ENCODE measurements at places on chromosomes 3 and 15. TPM values are rescaled to one million over a fixed set of nuclear protein-coding genes. Genes with fewer than 3 reads are reported as not detected.

DNA sequence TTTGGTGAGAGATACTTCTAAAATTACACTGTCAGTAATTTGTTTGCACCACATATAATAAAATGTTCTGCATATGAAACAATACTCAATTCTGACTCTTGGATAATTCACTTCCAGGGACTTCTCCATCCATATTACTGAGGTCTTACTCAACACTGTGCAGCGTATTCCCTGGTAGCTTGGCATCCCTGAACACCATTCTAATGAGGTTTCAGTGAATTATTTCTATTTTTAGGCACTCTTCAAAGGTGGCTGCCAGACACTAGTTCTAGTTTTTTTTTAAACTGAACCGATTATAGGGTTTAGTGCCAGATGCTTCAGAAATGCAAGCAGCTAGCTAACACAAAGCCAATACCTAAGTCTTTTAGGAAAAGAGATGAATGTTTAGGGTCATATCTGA lies 283.3 kb downstream of the FEZF2 start:
- DNase-seq = no peak

DNA sequence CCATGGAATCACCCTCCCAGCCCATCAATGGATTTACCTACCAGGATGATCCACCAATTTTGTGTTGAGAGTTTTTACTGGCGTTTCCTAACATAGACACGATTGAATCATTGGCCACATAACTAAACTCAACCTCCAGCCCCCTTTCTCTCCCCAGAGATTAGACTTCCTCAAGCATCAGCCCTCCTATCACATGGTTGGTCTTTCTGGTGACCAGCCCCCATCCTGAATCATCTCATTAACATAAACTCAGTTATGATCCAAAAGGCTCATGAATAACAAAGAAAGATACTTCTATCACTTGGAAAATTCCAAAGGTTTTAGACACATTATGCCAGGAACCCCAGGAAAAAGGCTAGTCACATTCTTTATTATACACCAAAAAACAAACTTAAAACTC lies 21.2 kb downstream of the PRKAR2A start:
- no peak for DNase-seq

DNA sequence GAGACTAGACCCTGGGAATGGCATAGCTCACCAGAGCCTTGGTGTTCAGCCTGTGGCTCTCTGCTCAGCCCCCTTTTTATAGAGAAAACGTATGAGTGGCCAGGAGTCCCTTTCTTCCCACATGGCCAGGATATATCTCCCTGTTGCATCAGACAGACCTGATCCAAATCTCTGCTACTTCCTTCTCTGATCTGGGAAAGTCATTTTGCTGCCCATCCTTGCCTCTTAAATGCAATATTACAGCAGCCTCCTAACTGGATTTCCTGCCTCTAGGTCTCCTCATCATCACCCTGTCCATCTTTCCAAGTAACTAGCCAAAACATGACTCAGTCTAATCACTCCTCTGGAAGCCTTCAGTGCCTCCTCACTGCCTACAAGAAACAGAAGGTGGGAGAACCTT lies 42.9 kb downstream of the CTDSPL start:
- no peak for DNase-seq

DNA sequence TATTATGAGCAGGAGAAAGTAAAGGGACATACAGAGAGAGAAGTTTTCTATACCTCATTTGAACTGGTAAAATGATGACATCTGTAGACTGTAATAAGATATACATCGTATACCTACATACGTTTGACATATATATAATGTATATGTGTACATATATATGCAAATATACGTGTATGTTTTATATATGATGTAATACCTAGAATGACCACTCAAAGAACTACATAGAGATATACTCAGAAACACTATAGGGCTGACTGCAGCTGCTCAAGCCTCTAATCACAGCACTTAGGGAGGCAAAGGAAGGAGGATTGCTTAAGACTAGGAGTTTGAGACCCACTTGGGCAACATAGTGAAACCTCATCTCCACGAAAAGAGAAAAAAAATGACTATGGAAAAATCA lies 48.5 kb upstream of the MCTP2 start:
- DNase-seq = no peak

DNA sequence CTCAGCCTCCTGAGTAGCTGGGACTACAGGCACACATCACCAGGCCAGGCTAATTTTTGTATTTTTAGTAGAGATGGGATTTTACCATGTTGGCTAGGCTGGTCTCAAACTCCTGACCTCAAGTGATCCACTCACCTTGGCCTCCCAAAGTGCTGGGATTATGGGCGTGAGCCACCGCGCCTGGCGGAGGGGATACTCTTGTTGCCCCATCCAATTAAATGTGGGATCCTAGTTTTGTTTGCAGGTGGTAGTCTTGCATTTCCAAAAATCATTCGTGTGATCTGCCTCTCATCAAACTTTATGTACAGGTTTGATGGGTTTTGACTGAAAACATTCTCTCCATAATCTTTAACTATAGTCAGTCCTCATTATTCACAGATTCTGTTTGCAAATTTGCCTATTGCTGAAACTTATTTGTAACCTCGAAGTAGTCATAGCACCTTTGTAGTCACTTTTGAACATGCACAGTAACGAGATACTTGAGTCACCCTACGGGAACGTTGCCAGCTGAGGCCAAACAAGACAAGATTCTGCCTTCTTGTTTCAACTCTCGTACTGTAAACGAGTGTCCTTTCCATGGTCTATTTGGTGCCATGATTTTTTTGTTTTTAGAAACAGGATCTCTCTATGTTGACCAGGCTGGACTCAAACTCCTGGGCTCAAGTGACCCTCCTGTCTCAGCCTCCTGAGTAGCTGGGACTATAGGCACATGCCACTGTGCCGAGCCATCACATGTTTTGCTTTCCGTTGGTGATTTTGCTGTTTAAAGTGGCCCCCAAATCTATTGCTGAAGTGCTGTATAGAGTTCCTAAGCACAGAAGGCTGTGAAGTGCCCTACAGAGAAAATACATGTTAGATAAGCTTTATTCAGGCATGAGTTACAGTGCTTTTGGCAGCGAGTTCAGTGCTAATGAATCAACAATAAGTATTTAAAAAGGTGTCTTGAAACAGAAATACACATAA lies 8.1 kb upstream of the MAPK6 start:
- no peak for DNase-seq

DNA sequence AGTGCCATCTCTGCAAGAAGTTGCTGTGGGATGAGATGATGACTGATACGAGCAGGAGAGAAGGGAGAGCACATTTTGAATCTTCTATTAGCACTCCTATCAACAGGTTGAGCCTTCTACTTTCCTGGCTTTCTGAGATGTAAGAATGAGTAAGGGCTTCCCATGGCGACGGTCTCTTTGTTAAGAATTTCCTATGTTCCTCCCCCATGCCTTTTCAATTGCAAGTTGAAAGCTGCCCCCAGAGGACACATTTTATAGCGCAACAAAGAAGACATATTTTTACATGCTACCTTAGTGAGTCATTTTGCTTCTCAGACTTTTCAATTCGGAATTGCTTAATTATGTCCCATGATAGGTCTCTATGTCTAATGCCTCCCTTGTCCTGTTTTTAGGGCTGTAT lies 71.3 kb upstream of the LRTM1 start:
- DNase-seq = no peak

- DNase-seq = no peak
Measured at GRCh38 chr15:60840306-60840702, 361.4 kb upstream of the ICE2 start.

- DNase-seq = peak; percentile 83
Measured at GRCh38 chr3:179652447-179653095, at the start of gene USP13. TSS of gene USP13 (plus strand) at chr3:179653040. CDS start at chr3:179653226, 186 bp downstream.

DNA sequence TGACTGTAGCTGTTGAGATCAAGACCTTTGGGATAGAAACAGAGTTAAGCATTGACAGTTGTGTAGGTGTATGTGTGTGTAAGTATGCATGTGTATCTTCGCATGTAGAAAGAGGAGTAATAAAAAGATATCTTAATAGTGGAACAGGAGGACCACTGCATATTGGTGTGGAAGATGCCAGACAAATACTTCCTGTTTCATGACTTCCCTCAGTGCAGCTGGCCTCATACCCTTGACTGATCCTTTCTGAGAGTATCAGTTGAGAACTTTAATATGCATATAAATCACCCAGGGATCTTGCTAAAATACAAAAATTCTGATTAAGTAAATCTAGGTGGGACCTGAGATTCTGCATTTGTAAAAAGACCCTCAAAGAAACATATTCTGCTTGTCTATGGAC lies 8.5 kb upstream of the ZBED2 start:
- no peak for DNase-seq

DNA sequence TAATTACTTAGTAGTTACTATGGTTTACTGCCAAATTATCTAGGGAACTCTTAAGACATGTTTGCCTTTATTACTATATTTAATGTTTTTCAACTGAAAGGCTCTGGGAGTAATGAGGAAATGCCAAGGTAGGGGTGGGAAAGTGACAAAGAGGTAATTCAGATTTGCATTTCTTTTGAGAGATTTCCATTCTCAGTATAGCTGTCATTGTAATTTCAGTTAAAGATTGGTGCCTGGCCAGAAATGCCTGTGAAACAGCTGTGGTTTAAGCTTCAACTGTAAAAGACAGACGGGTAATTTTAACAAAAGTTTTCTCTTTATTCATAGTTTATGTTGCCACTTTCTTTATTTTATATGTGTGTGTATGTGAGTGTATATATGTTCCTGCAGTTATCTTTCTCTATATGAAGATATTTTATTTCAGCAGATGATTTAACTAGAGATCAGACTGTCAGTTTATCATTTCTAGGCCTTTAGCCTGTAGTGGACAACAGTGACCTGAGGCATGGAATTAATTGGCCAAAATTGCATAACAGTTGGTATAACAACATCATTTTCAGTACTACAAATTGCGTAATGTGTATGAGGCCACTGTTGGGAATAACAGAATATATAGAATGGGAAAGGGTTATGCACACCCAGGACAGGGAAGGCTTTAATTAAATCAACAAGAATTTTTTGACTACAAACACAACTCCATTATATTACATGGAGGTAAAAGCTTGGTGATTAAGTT lies 119.0 kb downstream of the BBX start:
- DNase-seq = no peak

DNA sequence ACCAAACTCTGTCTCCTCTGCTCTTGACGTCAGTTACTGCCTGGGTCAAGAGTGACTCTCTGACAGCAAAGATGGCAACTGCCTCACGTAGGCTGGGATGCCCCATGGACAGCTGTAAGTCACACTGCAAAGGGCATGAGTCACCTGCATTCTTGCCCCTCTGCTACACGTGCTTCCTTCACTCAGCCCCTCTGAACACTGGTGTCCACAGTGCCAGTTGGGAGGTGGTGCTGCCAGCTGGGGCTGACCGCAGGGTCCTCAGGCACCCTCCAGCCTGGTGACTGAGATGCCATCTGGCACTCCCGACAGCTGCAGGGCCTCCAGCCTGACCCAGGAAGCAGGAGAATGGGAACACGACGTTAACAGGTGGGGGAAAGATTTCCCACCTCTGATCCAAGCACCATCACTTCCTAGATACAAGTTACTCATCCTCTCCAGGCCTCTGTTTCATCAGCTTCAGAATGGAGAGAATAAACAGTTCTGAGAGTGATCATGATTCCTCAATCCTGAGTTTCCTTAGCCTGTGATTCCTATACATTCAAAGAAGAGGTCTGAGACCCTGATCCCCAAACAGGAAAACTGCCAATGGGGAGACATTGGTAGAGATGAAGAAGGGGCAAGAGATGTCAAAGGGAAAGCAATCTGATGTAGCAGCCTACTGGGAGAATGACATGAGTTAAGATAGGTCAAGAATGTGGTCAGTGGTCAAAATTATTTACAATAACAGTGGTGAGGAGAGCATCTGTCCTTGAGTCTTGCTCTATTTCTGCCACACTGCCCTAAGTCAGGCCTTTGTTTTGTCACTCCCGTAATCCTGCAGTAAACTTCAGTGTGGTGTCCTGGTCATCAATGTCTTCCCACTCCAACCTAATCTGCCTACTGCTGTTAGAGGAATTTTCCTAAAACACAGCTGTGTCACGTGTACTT lies 86.1 kb upstream of the BCL6 start:
- no peak for DNase-seq

GRCh38 chr3:160099834-160100233 lies 111.2 kb downstream of the IL12A start:
- no peak for DNase-seq

- DNase-seq = no peak
Measured at GRCh38 chr3:96996009-96996408, 181.6 kb downstream of the EPHA6 start.

GRCh38 chr3:162978136-162978535 lies 1481.5 kb downstream of the OTOL1 start:
- DNase-seq = no peak

DNA sequence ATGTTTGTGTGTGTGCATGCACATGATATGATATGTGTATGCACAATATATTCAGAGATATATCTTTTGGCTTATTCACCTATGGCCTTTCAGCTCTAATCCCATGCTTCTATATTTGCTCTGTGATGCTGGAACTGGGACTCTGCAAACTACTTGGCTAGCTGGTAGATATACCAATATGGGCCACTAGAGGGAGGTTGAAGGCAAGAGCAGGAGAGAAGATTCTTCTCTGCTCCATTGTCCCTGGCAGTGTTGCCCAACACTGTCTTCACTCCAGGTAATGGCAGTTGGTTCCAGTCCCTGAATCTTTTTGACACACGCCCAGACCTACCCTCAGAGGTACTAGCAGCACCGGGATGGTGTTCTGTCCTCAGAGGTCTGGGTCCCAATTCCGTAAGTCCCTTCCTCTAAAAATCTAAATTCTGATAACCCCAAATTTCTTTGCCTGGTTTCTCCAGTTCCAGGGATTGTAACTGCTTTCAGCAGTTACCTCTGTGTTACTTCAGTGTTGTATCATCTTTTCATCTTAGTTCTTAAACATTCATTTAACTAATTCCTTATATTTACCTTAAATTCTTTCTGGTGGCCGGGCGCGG lies 44.7 kb downstream of the GTPBP8 start:
- no peak for DNase-seq

- DNase-seq = no peak
Measured at GRCh38 chr15:60865507-60865906, 363.6 kb downstream of the RORA start.

GRCh38 chr3:90136456-90137191 lies 1029.2 kb downstream of the EPHA3 start:
- DNase-seq = no peak

GRCh38 chr3:175383813-175384212 lies 524.7 kb downstream of the NAALADL2 start:
- DNase-seq = no peak

GRCh38 chr3:169863458-169863899 lies 6.3 kb downstream of the LRRC31 start:
- peak; percentile 25 for DNase-seq

- DNase-seq = no peak
Measured at GRCh38 chr15:61584410-61584809, 355.3 kb upstream of the RORA start.

GRCh38 chr3:190568036-190568435 lies 54.2 kb downstream of the IL1RAP start:
- DNase-seq = no peak

GRCh38 chr15:39118510-39118909 lies 462.4 kb upstream of the THBS1 start:
- DNase-seq = no peak

The AHSG gene
- not detected for polyA plus RNA-seq

The SLCO2A1 gene
- polyA plus RNA-seq = 23.6 TPM

The CPNE9 gene
- 0.07 TPM for polyA plus RNA-seq

The SEMA3G gene
- polyA plus RNA-seq = 8.2 TPM

The ATP8B4 gene
- polyA plus RNA-seq = 11.3 TPM

The PARP15 gene
- 0.24 TPM for polyA plus RNA-seq

The CCDC13 gene
- polyA plus RNA-seq = 0.75 TPM

The CELF6 gene
- 7.1 TPM for polyA plus RNA-seq

The KNG1 gene
- not detected for polyA plus RNA-seq

The ATP13A4 gene
- polyA plus RNA-seq = 0.30 TPM

The TF gene
- polyA plus RNA-seq = 0.87 TPM

The SERINC4 gene
- not detected for polyA plus RNA-seq
